ENCODE measurements at places on chromosomes 2 and 18.

- DNase-seq = no peak
Observed at GRCh38 chr2:214843823-214844222, 34.3 kb upstream of the BARD1 start.

- peak; percentile 4 for DNase-seq
Observed at GRCh38 chr2:195533771-195534642, 123.0 kb upstream of the SLC39A10 start.

DNA sequence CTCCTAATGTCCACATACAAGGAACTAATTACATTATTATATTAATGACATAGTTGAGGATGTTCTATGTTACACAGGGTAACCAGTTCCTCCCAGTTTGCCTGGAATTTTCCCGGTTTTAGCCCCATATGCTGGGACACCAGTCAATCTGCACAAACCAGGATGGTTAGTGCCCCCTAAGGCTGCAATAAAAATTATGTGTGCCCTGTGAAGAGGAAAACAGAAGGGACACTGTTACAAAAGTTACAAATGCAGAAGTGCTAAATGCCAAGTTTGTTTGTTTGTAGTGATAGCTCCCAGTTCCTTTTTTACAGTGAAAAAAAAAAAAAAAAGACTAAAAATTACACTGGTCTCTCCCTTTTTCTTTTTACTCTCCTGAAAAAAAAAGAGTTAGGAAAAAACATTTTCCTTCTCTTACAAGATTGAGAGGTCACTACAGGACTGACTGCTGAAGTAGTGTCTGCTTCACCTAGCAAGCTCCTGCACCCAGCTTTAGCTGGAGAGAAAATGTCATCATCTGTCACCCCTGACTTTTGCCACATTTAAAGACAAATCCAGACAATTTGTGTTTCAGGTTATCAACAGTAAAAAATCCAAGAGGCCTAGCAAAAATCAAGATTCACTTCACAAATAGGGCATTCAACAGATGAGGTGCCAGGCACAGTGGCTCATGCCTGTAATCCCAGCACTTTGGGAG lies 3.2 kb downstream of the ANKRD44 start:
- peak; percentile 10 for DNase-seq

GRCh38 chr2:181677912-181678586 lies 2.3 kb downstream of the NEUROD1 start:
- no peak for DNase-seq

- DNase-seq = no peak
Observed at GRCh38 chr2:148877403-148877740, 2.3 kb downstream of the KIF5C start.

GRCh38 chr2:232518844-232519243 lies 1.3 kb upstream of the PRSS56 start:
- DNase-seq = no peak

DNA sequence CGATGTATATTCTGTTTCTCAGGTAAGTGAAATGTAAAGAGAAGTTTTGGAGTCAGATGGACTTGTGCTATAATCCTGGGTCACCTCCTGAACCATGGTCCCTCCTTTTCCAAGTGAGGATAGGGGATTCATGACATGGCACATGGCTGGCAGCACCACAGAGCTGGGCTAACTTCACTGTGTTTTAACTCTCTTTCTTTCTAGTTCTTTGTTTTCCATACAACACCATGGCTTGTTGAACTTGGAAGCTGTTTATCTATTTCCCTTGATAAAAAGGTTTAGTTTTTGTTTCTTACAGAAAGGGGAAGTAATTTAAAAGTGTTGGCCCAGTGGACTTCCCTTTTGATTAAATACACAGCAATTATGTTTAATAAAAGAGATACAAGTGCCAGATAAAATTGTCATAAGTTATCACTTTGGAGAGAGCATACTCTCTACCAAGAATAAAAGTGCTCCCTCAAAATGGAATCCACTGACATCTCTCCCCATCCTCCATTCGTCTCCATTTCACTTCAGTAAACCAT lies 90.4 kb downstream of the PLCL1 start:
- no peak for DNase-seq

GRCh38 chr2:45891719-45892424 lies 240.4 kb downstream of the PRKCE start:
- no peak for DNase-seq

DNA sequence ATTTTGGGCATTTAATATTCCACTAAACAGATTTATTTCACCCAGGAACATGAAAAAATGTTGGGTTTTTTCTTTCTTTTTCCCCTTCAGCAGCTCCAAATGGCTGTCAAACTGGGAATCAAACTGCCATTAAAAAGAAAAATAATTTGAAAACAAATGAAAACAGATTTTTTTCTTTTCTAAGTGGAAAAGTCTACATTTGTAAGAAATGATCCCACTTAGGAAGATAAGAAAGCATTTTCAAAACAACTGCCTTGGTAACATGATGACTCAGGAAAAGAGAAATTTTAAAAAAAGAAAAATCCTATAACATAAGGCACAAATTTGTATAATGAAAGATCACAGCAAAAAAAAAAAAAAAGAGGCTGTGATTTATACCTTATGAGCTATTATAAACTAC lies 20.0 kb downstream of the ZNF521 start:
- no peak for DNase-seq

DNA sequence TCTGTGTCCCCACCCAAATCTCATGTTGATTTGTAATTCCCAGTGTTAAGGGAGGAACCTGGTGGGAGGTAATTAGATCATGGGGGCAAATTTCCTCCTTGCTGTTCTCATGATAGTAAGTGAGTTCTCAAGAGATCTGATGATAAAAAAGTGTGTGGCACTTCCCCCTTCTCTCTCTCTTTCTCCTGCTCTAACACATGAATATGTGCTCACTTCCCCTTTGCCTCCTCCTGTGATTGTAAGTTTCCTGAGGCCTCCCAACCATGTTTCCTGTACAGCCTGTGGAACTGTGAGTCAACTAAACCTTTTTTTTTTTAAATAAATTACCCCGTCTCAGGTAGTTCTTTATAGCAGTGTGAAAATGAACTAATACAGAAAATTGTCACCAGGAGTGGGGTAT lies 380.0 kb downstream of the MEIS1 start:
- no peak for DNase-seq

DNA sequence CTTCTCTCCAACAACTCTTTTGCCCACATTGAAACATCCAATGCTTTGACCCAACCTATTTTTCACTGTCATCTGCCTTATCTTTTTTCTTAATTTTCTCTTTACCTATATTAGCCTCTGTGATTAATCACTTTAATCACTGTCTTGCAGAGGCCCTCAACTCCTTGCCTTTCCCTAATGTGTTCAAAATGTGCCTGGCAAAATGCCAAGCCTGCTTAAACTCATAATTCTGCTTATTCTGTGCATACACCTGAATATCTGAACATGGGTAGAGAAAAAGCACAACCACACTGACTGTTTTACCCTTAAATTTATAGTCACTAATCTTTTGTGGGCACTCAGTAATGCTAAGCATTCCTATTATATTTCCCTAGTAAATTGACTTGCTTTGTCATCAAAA lies 63.0 kb upstream of the GALNT13 start:
- no peak for DNase-seq

DNA sequence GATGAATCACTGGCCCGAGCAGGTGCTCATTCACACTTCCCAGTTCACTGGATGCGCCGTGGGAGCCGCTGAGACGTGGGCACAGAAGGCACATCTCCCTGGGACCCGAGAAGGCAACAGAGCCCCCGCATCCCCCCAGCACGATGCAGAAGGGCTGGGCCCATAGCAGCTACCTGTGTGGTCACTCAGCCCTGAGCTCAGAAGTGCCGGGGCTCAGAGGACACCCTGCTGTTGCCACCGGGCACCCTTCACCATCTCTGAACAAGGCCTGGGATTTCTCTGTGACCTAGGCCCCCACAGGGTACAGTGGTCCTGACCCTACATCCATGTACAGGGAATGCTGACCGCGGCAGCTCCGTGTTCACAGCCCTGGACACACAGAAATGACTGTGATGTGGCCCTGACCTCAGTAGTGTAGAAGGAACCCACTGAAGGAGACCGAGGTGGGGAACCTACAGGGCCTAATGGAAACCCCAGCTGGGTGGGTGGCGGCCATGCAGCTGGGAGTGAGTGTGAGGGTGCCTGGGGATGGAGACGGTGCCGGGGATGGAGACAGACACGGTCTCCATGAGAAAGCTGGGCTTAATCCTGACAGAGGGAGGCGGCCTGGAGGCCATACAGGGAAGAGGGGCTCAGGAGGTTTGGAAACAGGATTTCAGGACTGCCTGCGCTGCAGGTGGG lies 111.9 kb upstream of the OTOS start:
- no peak for DNase-seq

DNA sequence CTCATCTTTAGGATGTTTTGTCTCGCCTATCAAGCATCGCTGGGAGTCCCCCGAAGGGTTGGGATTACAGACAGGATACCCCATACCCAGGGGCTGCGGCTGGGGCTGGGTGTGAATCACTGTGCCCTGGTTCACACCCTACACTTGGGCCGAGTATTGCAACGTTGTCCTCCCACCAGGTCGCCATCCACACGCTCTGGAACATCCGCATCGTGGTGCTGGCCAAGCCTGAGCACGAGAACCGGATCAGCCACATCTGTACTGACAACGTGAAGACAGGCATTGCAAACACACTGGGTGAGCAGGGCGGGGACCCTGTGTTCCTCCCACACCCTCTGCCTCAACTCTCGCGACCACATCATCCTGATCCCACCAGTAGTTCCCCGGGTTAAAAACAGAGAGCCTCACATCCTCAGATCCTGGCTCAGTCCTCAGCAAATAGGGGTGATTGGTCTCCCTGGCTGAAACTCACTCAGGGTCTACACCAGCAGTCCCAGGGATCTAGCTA lies 87.3 kb upstream of the ATG16L1 start:
- no peak for DNase-seq

- no peak for DNase-seq
Observed at GRCh38 chr2:222303828-222304736, 5.3 kb upstream of the PAX3 start.

DNA sequence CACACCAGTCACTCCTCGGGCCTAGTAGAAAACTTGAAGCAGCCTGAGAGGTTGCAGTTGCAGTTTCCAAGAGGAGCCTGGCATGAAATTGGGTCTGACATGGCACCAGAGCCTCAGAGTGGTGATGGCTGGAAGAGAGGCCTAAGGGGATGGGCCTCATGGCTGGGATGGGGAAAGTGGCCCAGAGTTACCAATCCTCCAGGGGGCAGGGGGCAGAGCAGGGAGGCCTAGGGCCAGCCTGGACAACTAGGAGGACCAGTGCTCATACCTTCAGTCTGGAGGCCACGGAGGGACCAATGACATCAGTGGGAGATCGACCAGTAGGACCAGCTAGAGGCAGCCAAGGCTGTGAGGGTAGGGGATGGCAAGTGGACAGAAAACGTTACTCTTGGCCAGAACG lies 15.1 kb upstream of the ADCY3 start:
- no peak for DNase-seq
